ENCODE measurements at places on chromosomes 5 and 9.

DNA sequence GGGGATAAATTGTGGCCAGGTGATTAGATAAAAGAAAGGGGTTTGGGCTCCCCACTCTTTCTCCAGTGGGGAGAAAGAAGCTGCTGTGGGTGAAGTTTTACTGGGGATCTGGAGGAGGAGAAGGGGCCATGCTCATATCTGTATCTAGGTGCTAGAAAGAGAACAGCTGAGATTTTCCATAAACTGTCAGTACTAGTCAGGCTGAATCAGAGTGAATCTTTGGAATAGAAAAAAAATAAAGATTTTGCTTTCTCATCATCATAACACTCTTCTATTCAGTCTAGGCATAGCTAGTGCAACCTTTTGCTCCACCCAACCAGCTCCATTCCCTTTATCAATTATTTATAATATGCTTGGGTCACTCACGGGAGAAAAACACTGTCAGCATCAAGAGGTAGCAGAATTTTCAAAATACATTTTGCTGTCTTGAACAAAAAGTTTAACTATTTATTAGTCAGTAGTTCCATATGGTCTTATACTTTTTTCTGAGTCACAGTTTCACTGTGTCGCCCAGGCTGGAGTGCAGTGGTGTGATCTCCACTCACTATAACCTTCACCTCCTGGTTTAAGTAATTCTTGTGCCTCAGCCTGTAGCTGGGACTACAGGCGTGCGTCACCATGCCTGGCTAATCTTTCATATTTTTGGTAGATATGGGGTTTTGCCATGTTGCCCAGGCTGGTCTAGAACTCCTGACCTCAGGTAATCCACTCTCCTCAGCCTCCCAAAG, 21.3 kb upstream of the ERMP1 start:
- no peak for DNase-seq

- DNase-seq: no peak
Observed at GRCh38 chr9:6232336-6232945, 16.8 kb downstream of the IL33 start.

DNA sequence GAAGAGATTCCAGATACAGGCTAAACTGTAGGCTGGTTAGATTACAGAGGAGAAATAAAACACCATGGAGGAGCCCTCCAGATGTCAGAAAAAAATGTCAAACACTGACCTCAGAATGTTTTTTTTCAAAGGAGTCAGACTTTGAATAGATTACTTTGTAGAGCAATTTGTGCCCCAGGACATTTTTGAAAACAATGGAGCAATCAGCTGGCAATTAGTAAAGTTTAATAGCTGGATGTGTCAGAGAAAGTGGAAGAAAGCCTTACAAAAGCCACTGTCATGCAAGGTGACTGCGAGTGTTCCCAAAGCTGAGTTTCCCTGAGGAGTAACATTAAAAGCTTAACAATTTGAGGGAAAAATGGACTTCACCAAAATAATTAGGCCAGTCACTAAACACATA, 417.8 kb upstream of the CTNND2 start:
- DNase-seq: no peak

DNA sequence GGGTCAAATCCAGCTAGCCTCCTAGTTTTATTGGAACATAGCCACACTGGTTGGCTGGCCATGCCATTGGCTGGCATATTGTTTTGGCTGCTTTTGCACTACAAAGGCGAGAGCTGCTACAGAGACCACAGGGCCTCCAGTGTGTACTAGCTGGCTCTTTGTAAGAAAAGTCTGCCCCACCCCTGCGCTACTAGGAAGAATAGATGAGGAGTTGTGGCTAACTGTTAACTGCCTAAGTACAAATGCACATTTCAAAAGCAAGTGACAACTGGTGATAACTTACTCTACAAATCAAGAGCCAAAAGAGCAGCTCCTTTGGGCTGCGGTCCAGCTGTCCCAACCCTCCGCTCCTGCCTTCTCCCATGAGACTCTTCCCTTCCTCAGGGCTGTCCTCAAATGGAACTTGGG, 63.9 kb downstream of the SERINC5 start:
- peak; percentile 73 for DNase-seq

- DNase-seq: no peak
Observed at GRCh38 chr5:52709167-52709925, 78.4 kb upstream of the ITGA1 start.

- DNase-seq: no peak
Observed at GRCh38 chr5:168482361-168482760, 3.9 kb upstream of the RARS1 start.

- DNase-seq: no peak
Observed at GRCh38 chr5:2200261-2200950, 317.7 kb upstream of the IRX4 start.

DNA sequence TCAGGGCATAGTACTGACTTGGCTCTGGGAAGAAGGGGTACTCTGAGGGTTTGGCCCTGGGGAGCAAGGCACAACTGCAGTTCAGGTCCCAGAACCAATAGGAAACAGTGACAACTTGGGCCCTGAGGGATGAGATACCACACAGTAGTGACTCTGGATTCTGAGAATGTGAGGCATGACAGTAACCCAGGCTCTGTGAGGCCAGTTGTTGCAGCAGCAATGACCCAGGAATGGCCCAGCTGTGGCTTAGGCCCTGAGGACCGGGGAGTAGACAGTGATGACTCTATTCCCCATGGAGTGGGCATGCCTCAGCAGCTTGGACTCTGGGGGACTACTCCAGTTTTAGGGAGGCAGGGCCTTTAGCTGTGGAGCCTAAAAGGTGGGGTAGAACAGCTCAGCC, 21.5 kb upstream of the NFIL3 start:
- DNase-seq: no peak

DNA sequence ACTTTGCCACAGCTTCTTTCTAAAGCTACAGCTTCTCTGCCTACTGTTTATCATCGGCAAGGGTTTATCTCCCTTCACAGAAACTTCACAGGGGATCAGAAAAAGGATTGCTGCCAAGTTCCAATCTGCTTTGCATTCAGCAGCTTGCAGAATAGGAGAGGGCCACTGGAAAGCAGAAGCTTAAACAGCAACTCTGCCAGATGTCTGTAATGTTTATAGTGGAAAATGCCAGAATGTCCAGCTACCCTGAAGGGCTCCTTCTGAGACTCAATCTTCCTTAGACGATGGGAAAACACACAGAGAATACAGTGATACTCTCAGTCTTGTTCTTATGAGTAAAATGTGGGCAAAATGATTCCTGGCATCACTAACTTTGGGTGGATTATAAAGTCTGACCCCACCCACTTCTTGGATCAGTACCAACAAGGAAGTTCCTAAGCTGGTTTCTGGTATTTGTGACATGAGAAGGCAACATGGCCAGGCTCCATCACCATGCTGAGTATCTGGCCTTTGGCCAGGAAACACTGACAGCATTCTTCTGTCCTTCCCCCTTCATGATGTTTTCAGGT, 19.0 kb downstream of the STOM start:
- DNase-seq: peak; percentile 34

DNA sequence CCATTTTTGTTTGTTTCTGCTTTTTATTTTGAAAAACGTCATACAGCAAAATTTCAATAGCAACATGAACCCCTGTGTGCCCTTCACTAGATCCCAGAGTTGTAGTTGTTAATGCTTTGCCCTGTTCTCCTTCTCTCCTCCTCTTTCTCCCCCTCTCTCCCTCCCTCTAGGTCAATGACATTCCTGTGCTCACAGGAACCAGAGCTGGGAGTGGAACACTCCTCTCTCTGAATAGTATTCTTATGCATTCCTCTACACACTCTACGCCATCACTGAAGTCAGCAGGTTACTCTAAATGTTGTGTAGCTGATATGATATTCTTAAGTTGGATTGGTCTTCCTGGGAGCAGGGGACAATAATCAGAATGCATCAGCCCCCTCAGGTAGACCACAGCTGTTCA, 243.4 kb downstream of the SYK start:
- DNase-seq: no peak

GRCh38 chr9:93464876-93465275, 11.5 kb upstream of the FAM120AOS start:
- no peak for DNase-seq

GRCh38 chr5:102819634-102820033, 64.5 kb downstream of the PAM start:
- no peak for DNase-seq

DNA sequence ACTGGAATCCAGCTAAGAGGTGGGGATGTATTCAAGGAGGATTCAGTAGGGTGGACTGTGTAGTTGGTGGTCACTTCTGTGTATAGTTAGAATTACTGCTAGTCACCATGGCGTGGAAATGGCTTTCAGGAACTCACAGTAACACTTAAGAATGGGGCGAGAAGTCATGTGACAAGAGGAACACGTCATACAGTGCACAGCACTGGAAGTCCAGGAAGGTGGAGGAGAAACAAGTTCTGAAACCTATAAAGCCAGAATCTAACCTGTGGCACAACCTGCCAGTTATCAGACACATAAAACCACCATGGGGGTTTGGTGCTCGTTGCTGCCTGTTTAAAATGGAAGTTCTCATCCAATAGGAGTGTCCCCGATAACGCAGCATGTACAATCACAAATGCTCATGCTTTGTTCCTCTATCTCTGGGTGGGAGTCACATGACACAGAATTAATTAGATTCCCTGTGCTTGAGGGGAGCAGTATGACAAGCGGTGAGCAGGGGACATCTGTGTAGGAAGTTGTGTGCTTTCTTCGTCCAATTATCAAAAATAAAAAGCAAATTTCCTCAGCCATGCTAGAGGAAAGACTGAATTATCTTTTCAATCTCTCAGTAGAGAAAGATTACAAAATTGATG, 193.0 kb downstream of the SPOCK1 start:
- DNase-seq: no peak

GRCh38 chr5:17177501-17178372, 39.7 kb upstream of the BASP1 start:
- DNase-seq: no peak

DNA sequence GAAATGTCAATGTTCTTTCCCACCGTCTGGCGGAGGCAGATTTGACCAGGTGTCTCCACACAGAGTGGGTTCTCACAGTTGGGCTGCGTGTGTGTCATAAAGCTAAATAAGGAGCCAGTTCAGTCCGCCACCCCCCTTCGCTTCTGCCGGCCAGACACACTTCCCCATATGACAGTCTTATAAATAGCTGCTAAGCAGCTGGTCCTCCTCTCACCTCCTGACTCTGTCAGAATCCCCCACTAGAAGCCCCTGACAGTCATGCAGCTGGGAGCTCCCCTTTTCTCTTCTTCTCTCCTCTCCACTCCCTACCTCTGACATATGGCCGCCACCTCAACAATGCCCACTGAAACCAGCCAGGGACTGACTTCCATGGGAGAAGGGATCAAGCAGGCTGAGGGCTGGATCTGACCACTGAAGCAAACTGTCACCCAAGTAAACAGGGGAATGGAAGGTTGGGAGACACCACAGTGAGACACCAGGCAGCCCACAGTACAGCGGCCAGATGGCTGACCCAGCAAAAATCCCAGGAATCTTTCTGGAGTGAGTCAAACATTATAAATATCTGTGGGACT, 141.9 kb upstream of the EFNA5 start:
- DNase-seq: peak; percentile 7

DNA sequence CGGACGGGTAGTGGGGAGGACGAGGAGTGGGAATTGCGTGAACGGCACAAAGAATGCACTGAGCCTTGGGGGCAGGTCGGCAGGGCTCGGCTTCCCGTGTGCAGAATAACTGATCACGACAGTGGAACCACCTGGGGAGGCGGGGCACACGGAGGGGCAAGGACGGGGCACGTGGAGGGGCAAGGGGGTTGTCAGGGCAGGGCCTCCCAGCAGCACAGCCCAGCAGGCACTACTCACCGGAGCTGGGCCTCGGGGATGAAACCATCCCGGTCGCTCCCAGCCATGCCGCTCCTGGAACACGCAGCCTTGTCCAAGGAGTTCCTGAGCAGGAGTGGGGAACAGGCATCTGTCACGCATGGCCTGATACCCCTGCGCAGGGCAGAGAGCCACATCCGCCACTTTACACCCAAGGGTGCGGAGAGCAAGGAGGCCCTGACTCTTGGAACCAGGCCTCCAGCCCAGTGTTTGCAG, 33.4 kb downstream of the SARDH start:
- no peak for DNase-seq

DNA sequence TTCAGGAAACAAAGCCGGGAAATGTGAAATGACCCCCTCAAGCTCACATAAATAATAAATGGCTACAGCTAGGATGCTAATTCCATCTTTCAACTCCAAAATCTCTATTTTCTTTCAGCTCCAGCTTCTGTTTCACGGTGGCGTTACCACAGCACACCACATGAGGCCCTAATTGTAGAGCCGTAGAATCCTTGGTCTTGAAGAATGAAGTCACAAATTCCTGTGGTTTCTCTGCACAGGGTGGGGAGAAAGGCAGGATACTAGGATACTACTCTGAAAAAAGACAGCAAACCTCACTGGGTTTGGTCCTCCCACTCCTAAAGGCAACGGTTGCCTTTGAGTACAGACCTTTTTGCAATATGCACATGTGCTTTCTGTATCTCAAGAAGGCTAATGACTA, 13.9 kb upstream of the RARS1 start:
- DNase-seq: no peak

GRCh38 chr5:18305288-18305924, 671.1 kb downstream of the TAF11L14 start:
- peak; percentile 39 for DNase-seq

GRCh38 chr9:102497709-102498108, 497.4 kb upstream of the CYLC2 start:
- no peak for DNase-seq

GRCh38 chr5:35092703-35093102, 45.0 kb upstream of the AGXT2 start:
- no peak for DNase-seq

GRCh38 chr5:54689411-54690251, 172.1 kb downstream of the SNX18 start:
- no peak for DNase-seq

DNA sequence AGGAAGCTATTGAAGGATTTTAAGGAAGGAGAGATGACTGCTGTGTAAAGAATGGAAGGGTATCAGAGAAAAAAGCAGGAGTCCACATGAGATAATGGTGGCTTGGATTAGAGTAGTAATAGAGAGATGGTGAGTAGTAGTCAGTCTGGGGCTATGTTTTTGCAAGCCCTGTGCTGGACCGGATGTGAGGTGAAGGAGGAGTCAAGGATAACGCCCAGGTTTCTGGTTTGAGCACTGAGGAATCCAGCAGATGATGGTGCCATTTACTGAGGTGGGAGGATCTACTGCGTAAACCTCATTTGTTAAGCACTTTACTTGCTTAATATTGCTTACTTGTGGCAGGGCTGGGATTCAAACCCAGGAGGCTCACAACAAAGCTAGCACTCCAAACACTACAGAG, 1.1 kb downstream of the TIGD6 start:
- DNase-seq: no peak

DNA sequence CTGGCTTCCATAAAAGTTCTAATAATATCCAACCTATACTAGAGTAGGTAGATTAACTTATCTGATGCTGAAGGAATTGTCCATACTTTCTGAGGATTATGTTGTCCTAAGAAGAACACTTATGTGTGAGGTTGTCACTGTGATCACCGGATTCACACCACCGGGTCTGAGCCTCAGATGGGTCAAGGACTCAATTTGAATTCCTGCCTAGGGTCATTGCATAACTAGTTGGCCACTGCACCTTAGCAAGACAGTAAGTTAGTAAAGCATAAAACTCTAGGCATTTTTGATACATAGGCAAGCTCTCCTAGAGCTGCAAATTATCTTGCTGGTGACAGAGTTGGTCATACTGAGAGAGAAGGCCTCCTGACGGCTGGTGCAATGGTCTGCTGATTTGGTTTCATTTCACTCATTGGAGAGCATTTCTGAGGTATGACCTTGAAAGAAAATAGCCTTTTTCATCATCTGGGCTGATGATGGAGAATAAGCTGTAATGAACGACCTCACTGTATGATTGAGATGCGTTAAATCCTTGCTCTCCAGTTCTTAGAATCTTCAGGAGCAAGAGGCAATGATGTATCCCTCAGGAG, 72.0 kb upstream of the CKMT2 start:
- no peak for DNase-seq

Data from cardiac muscle cell (in vitro differentiated cells and primary cell).